Activated CD4-positive, alpha-beta T cell treated with anti-CD3 and anti-CD28 coated beads, Interleukin-2, amount 10 ng/mL, durations not matched to agents 7 days and 5 days (primary cell): ENCODE measurements at places on chromosomes 11 and 22. TPM values are rescaled to one million over a fixed set of nuclear protein-coding genes. Genes with fewer than 3 reads are reported as not detected.

The OR5AK2 gene
- not detected for total RNA-seq

The MPPED1 gene
- not detected for total RNA-seq

The GLB1L3 gene
- total RNA-seq = 7.2 TPM

The SLC6A5 gene
- total RNA-seq = not detected

The TRIM51 gene
- not detected for total RNA-seq

The NXPE2 gene
- not detected for total RNA-seq

The FGF4 gene
- not detected for total RNA-seq

The IFITM10 gene
- total RNA-seq = 0.96 TPM

The TOM1 gene
- total RNA-seq = 37.8 TPM

The CCDC34 gene
- 18.8 TPM for total RNA-seq

The MIAT gene
- total RNA-seq = 44.4 TPM

The C22orf42 gene
- not detected for total RNA-seq

The C11orf87 gene
- total RNA-seq = not detected

The RBX1 gene
- 71.5 TPM for total RNA-seq

The EHF gene
- total RNA-seq = not detected

The PKNOX2 gene
- total RNA-seq = not detected

The PPP2R5B gene
- 13.7 TPM for total RNA-seq

The RIMBP3C gene
- not detected for total RNA-seq

The TMEM121B gene
- total RNA-seq = 0.05 TPM

The APOA4 gene
- total RNA-seq = not detected

The PHLDA2 gene
- 0.45 TPM for total RNA-seq

The P2RY2 gene
- total RNA-seq = not detected

The ANKRD49 gene
- total RNA-seq = 36.8 TPM

The C11orf65 gene
- 1.7 TPM for total RNA-seq

The OPCML gene
- not detected for total RNA-seq

The CACNA1I gene
- total RNA-seq = 8.4 TPM

The PRMT3 gene
- 18.5 TPM for total RNA-seq

The KMT5B gene
- total RNA-seq = 28.5 TPM

The MUC5AC gene
- total RNA-seq = not detected

The OR52H1 gene
- total RNA-seq = not detected

The OR51B2 gene
- not detected for total RNA-seq

The TRIM48 gene
- total RNA-seq = not detected

The CASP5 gene
- total RNA-seq = not detected

The FAM83F gene
- 0.04 TPM for total RNA-seq

The SLC35C1 gene
- total RNA-seq = 18.2 TPM

The TEX54 gene
- total RNA-seq = not detected

The KCNJ1 gene
- total RNA-seq = not detected

The GAS2L1 gene
- 5.1 TPM for total RNA-seq

The LIN7C gene
- total RNA-seq = 22.3 TPM

The ATP5MG gene
- total RNA-seq = 195 TPM

The APOC3 gene
- not detected for total RNA-seq

The DDI1 gene
- not detected for total RNA-seq

The MMP7 gene
- total RNA-seq = not detected

The SPI1 gene
- total RNA-seq = not detected

The F2 gene
- total RNA-seq = 0.15 TPM

The RASD2 gene
- total RNA-seq = not detected

The PKDREJ gene
- not detected for total RNA-seq

The FZD4 gene
- total RNA-seq = not detected

The CDKN1C gene
- total RNA-seq = 0.29 TPM

The MOV10L1 gene
- total RNA-seq = not detected

The C11orf86 gene
- not detected for total RNA-seq

The CCDC87 gene
- 0.08 TPM for total RNA-seq

The C11orf97 gene
- total RNA-seq = not detected

The PRR33 gene
- total RNA-seq = 0.05 TPM

The PTH gene
- not detected for total RNA-seq

The OR6A2 gene
- not detected for total RNA-seq

The GUCY1A2 gene
- total RNA-seq = not detected
